ENCODE measurements at places on chromosomes 3 and 15.
A peak's percentile ranks its signal among the peaks of the same experiment; 100 is the strongest.

DNA sequence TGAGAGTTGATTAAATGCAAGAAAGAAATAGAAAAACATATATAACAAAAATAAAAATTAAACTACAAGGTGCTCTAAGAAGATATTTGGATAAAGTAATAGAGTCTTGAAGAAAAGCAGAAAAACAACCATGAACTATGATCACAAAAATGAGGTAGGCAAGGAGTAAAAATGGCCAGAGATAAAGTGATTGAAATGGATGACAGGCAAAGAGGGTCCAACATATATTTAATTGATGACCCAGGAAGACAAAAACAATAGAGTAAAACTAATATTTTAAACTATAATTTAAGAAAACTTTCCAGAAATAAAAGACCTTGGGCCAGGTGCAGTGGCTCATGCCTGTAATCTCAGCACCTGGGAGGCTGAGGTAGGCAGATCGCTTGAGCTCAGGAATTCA lies 22.1 kb upstream of the WDR49 start:
- DNase-seq, result no peak

GRCh38 chr3:4406746-4407568 lies 60.1 kb downstream of the SUMF1 start:
- no peak for DNase-seq

- DNase-seq, result no peak
These were observed 36.5 kb downstream of the DAPK2 start for GRCh38 chr15:64009798-64010261.

- no peak for DNase-seq
These were observed 20.8 kb upstream of the NR2C2 start for GRCh38 chr3:14926592-14926991.

DNA sequence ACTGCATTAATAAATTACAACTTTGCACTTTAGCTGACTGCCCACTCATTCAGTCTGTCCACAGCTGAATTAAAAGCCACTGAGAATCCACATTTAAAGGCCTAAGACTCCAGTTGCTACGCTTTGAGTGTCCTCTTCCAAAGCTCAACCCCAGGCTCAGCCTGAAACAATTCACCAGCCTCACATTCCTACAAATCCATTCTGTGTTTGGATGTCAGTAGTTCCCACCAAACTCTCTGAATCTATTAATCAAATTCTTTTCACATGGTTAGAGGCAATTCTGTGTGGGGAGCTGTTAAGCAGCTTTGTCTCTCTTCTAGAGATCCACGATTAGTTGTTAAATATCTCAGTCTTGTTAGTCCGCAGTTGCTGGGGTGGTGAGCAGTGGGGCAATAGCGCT lies 116.8 kb upstream of the UBE2E2 start:
- no peak for DNase-seq

GRCh38 chr15:94286583-94286982 lies 55.2 kb downstream of the MCTP2 start:
- DNase-seq, result no peak

- DNase-seq, result no peak
These were observed 59.2 kb downstream of the PDIA5 start for GRCh38 chr3:123126031-123126430.

- DNase-seq, result peak; percentile 62
These were observed 6.3 kb downstream of the BNC1 start for GRCh38 chr15:83278191-83278590.

DNA sequence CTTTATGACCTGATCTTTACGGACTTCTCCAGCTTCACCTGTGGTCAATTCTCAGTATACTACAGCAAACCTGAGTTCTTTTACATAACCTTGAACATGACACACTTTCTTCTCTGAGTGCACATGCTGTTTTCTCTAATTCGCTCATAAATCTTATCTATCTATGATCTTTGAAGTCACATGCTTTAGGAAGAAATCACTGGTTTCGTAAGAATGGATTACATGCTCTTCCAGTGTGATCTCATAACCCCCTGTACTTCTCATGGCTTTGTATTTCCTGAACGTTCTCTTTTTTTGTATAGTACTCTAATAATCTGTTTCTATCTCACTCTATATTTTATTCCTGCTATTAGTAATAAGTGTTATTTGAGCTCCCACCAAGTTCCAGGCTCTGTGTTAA lies 1165.2 kb downstream of the TBL1XR1 start:
- DNase-seq, result no peak

DNA sequence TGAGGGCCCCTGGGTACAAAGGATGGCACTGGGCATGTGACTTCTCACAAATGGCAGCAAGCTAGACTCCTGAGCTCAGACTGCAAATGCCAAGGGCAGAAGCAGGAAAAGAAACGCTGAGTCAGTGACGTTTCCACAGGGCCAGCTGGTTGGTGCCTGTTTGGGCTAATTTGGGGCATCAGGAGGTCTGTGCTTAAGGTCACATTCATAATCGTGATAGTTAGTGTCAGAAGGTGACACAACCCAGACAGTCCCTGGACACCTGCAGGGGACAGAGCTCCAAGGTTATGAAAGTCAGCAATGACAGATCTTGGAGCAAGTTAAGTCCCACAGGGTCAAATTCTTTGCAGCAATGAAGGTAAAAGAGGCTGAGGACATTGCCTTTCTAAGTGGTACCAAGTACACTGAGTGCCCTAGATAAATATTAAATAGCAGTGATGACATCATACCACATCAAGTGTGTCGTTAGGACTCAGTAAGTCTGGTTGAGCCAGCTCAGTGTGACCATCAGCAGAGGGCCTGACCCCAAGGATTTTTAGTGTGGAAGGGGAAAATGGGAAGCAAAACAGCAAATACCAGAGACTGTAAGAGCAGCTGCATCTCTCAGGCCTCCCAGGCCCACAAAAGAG lies 556.9 kb upstream of the CFAP20DC start:
- no peak for DNase-seq

DNA sequence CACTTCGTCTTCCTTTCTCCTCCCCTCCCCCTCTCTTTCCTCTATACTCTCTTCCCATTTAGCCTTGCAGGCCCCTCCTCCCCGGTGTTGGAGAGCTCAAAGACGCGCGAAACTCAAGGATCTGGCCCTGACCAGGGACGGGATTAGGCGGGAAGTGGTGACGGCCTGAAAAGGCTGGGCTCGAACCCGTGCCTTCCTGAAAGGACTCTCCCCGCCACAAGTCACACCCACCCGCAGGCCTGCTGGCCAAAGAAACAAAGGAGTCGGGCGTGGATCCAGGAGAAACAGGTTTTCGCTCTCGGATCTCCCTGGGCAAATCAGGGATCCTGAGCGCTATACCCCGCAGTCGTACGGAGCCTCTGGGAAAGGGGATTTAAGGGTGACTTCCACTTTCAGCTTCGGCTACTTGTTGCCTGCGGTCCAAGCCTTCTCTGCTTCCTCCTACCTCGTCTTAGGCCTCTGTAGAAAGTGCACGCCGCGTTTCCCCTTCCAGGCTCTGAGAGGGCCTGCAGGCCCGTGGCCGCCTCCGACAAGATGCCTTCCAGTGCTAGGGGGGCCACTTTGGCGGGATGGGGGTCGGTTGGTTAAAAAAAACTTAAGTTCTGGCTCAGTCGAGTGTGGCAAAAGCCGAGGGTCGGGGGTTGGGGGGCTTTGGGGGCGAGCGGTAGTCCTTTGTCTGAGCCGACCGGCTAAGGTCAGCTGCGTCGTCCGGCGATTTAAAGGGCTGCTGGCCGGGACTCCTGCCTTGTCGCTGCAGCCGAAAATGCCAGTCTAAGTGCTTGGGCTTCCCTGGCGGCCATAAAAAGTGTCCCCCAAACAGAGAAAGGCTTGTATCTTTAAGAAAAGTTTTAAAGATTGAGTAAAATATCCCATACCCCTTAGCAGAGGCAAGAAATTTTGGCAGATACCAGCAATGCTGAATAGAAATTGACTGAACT lies 8.2 kb downstream of the ZIC4 start:
- no peak for DNase-seq

DNA sequence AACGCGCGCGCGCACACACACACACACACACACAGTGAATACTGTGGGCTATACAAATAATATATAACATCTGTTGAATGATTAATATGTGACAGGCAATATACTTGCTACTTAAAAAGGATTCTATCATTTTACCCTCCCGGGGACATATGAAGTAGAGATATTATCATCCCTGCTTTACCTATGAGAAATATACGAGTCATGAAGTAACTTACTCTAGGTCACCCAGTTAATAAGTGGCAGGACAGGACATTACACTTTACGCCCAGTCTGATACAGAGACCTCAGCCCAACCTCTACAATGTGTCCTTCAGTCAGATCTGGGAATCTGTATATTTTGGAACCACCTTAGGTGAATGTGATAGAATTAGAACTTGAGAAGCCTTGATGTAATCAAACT lies 55.4 kb downstream of the CCDC54 start:
- no peak for DNase-seq

DNA sequence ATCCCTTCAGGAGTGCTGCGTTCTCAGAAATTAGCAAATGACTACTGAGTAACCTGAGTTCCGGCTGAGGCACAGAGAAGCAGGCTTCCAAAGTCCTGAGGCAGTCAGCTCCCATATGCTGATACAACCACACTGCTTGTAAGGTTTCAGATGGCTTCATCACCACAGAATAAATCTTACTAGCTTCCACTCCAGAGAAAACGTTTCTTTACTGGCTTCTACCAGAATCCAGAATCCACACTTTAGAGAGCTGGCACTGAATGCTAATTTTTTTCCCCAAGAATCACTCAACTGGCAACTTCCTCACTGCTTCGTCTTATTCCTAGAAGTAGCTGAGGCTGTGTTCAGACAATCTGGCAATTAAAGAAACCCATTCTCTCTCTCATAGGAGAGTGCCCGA lies 21.4 kb downstream of the TAMM41 start:
- DNase-seq, result no peak

- DNase-seq, result no peak
These were observed 49.7 kb upstream of the GPD1L start for GRCh38 chr3:32056559-32057290.

GRCh38 chr3:23805210-23805632 lies 534 bp upstream of the UBE2E1 start:
- DNase-seq, result no peak

DNA sequence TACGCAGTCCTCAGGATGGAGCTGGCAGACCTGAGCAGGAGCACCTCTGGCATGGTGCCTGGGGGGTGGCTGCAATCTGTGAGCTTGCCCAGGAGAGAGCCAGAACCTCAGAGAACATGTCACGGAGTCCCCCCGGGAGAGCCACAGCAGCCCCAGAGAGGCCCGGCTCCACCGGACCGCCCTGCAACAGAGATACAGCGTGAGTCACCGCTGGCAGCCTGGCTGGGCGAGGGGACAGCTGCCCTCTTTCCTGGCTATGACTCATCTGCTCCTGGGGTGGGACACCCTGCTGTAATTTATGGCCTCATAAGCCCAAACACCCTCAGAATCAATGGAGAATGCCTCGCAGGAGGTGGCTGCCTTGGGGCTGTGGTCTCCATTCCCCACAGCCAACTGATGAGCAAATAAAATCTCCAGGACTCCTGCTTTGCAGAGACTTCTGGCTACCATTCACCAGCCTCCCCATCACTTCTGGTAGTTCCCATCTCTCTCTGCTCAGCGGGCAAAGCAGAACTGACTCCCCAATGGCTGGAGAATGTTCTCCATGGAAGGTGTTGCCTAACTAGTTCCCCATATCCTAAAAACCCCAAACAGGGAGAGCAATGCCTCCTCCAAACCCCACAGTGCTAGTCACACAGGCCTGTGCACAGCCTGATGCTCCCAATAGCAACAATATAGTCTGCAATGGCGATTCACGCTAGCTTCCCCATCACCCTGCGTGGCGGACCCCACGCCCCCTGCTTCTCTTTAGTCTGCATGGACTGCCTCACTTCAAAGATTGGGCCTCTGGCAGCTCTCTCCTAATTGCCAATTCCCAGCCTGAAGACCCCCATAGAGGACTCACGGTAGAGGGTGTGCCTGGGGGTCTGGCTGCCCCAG lies 21.6 kb downstream of the ACSBG1 start:
- peak; percentile 92 for DNase-seq

GRCh38 chr3:94937980-94938379 lies 875.1 kb downstream of the NSUN3 start:
- no peak for DNase-seq

- no peak for DNase-seq
These were observed 50.0 kb upstream of the ARHGEF26 start for GRCh38 chr3:154071146-154071545.

GRCh38 chr15:69116391-69116790 lies 44.0 kb upstream of the GLCE start:
- no peak for DNase-seq

DNA sequence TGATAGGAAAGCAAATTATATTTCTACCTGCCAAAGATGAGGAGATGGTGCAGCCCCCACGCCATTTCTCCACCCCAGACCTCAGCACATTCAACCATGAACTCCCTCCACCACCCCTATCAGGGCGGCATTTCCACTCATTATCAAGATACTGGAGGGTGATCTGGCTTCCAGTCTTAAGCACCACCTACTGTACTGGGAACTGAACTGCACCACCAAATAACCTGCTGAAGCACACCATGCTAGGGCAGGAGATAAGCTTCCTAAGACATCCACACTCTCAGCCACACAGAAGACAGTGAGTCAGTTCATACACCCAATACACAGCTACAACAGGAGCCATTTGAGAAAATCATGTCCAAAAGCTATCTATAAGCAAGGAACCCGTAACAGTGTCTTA lies 98.8 kb downstream of the FGF7 start:
- DNase-seq, result no peak

DNA sequence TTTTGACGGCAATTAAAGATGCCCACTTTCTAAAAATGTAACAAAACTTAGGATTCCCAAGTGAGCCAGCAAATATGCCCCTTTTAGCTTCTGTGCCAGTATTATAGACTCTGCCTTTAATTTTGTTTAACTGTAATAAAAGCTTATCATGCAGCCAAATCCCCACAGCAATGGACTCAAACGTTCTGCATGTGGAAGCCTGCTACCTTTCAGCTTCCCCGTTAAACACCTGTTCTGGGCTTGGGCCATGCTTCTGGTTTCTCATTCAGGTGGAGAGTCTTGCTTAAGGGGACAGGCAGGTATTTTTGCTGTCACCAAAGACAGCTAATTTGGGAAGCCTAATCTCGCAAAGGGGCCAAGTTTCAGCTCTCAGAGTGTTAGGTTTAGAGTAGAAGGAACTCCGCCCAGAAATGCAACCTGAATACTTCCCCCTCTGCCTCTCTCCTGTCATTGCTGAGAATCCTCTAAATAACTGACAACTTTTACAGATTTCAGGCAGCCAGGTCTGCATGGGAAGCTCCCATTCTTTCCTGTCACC lies 399.4 kb upstream of the ATP11B start:
- no peak for DNase-seq

- no peak for DNase-seq
These were observed 444.7 kb upstream of the RBMS3 start for GRCh38 chr3:28836199-28836598.

DNA sequence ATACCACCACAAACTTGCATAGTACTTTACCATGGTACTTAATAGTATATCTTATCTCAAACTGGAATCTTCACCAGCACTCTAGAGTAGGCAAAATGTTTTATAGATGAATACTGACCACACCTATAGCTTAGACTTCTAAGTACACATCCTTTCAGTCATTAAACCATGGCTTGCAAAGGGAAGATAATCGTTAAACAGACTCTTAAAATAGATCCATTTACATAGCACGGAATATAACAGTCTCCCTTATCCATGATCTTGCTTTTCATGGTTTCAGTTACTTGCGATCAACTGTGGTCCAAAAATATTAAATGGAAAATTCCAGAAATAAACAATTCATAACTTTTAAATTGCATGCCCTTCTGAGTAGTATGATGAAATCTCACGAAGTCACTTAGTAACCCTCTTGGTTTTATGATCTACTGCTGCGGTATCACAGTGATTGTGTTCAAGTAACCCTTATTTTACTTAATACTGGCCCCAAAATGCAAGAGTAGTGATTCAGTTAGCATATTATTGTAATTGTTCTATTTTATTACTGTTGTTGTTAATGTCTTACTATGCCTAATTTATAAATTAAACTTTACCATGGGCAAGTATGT lies 111.4 kb downstream of the HERC1 start:
- no peak for DNase-seq

All from AG08395 (cell line).